ENCODE measurements at places on chromosomes 4 and X. TPM values are rescaled to one million over a fixed set of nuclear protein-coding genes. Genes with fewer than 3 reads are reported as not detected.

Gene AR
- not detected for total RNA-seq

DNA sequence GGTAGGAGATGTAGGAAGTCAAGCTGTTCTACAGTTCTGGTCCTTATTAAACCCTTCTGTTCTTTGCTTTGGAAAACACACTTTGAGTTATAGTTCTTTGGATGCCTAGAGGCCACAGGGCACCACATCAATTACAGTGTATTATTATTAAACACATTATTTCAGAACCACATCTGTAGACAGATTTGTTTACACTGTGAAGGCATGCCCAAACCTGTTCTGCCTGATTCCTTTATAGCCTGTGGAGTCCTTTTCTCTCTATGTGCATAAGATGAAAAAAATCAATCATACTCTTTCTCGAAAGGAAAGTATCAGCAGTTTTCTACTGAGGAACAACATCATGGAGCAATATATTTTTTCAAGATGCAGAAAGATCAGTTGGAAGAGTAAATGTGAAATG is 371.3 kb upstream of the INTU start:
- no peaks in the 10 kb centered on the region for H3K27me3 ChIP-seq
- H3K4me1 ChIP-seq: no peaks in the 10 kb centered on the region
- H3K27ac ChIP-seq: no peak overlapping the region
- H3K36me3 ChIP-seq: no peaks in the 10 kb centered on the region
- no peak for DNase-seq
- H3K4me3 ChIP-seq: no peak overlapping the region

DNA sequence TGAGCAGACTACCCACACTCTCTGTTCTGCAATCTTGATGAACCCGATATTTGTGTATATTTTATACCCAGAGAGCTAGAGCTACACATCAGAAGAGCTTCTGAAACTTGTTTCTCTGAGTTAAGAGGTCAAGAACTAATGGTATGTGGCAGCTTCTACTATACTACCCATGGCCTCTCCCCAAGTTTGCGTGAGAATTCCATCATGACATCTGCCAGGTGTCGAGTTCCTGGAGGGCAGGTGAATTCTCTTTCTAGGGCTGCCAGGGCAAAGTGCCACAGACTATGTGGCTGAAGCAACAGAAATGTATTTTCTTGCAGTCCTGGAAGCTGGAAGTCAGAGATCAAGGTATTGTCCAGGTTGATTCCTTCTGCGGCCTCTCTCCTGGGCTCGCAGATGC is 4.4 kb downstream of the SORCS2 start:
- no peak overlapping the region for H3K4me3 ChIP-seq
- peaks cover 24% of the 10 kb centered on the region for H3K27me3 ChIP-seq
- DNase-seq: no peak
- H3K4me1 ChIP-seq: peaks cover 2% of the 10 kb centered on the region

GRCh38 chrX:110698696-110699095 is 96.9 kb downstream of the CHRDL1 start:
- H3K4me1 ChIP-seq: peaks cover 5% of the 10 kb centered on the region
- H3K27ac ChIP-seq: no peak overlapping the region
- DNase-seq: no peak
- no peaks in the 10 kb centered on the region for H3K36me3 ChIP-seq
- no peaks in the 10 kb centered on the region for H3K27me3 ChIP-seq

DNA sequence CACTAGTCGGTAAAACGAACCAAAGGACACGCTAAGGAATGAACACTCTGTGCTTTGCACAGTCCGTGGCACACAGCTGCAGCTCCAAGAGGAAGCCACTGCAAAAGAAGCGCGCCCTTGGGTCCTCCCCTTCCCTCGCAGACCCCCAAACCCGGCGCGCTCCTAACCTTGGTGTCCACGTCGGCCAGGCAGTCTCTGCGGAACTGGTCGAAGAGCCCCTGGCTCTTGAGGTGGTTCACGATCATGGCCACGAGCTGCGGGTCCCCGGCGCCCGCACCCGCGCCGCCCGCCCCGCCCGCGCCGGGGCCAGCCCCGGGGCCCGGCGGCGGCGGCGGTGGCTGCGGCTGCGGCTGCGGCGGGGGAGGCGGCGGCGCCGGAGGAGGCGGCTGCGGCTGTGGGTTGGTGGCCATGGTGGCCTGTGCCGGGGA is 333 bp downstream of the BOD1L1 start:
- H3K36me3 ChIP-seq: peaks cover 5% of the 10 kb centered on the region
- peaks cover 43% of the 10 kb centered on the region for H3K4me1 ChIP-seq
- H3K27me3 ChIP-seq: no peaks in the 10 kb centered on the region

DNA sequence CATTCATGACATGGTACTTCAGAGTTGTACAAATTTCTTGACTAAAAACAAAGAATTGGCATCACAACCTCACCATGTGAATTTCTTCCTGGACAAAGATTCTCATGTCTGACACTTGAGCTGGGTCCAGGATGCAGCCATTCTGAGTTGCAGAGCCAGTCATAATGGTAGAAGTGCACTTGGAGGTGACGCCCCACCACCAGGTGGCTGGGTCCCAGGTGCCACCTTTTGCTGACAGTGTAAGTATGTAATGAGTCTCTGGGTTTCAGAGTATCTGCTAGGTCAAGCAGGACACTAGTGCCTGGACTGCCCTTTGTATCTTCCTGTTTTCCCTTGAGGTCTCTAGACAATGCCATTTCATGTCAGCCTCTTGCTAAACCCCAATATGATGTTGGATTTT is 36.6 kb upstream of the WDR1 start:
- no peak for DNase-seq
- H3K27ac ChIP-seq: no peak overlapping the region
- H3K36me3 ChIP-seq: no peaks in the 10 kb centered on the region
- peaks cover 7% of the 10 kb centered on the region for H3K4me1 ChIP-seq
- H3K27me3 ChIP-seq: no peaks in the 10 kb centered on the region
- no peak overlapping the region for H3K4me3 ChIP-seq

GRCh38 chr4:38979511-38980230 is 52.5 kb downstream of the TMEM156 start:
- peaks cover 39% of the 10 kb centered on the region for H3K4me1 ChIP-seq
- H3K27me3 ChIP-seq: no peaks in the 10 kb centered on the region
- DNase-seq: no peak
- H3K4me3 ChIP-seq: no peak overlapping the region
- H3K27ac ChIP-seq: peak overlapping the region; percentile 74
- H3K36me3 ChIP-seq: peaks cover 33% of the 10 kb centered on the region
